Right hindlimb (tissue), 1 donor: ENCODE measurements at places on chromosomes 16 and 17.

DNA sequence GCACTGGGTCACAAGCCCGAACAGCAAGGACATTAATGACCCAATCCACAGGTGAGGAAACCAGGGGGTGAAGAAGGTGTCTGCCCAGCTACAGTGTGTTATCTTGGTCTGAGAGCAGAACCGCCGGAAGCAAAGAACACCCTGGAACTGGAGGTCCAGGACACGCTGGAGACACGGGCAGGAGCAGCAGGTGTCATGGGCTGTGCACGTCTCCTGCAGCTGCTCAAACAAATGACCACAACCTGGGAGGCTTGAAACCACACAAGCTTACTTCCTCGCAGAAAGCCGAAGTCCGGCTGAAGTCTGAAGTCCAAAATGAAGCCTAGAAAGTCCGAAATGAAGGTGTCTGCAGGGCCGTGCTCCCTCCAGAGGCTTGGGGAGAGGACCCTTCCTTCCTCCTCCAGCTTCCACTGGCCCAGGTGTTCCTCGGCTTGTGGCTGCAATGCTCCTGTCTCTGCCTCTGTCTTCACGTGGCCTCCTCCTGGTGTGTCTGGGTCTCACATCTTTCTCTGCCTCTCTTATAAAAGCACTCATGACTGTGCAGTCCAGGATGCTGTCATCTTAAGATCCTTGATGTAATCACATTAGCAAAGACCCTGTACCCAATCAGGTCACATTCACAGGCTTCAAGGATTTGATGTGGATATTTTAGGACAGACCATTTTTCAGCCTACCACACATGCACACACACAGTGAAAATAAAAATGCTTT is 351.2 kb downstream of the C16orf95 start:
- no peak for DNase-seq

DNA sequence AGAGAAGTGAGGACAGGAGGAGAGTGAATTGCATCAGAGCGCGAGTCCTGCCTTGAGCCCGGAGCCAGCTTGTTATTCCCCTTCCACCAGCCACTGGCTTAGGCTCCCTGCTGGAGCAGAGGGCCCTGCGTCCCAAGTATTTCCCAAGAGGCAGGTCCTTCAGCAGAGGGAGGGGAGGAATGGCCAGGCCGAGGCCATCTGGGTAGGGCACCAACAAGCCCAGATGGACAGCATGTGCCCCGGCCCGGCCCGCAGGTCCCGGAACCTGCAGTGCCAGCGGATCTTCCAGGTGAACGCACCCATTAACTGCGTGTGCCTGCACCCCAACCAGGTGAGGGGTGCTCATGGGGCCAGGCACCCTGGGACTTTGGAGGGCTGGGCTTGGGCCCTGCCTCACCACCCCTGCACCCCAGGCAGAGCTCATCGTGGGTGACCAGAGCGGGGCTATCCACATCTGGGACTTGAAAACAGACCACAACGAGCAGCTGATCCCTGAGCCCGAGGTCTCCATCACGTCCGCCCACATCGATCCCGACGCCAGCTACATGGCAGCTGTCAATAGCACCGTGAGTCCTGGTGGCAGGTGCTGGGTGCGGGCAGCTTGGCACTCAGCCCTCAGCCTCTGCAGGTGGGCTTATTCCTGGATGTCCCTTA is 1.7 kb downstream of the MLST8 start:
- no peak for DNase-seq

- no peak for DNase-seq
These were observed 60.1 kb upstream of the DYNLRB2 start for GRCh38 chr16:80480664-80481063.

- no peak for DNase-seq
These were observed 515 bp downstream of the CBFA2T3 start for GRCh38 chr16:88976366-88977017.

- no peak for DNase-seq
These were observed 67.2 kb downstream of the USP22 start for GRCh38 chr17:20975566-20975965.

- no peak for DNase-seq
These were observed 84.2 kb downstream of the SNX29 start for GRCh38 chr16:12060751-12061150.

DNA sequence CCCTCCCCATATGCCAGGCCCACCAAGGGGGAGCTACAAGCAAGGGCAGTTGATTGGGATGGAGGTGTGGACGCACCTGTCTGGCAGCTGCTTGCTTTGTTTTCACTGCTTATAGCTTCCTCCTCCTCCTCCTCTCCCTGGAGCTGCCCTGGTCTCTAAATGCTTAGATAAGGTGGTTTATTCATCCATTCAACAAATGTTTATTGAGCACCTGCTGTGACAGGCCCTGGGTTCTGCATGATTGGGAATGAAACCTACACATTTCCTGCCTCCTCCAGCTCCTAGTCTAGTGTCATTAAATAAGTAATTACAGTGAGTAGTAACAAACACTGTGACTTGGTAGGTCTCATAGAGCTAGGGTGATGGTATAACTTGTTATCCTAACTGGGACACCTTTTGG is 17.4 kb upstream of the MAP3K14 start:
- no peak for DNase-seq

GRCh38 chr17:13952009-13952750 is 117.1 kb upstream of the COX10 start:
- no peak for DNase-seq

- no peak for DNase-seq
These were observed 361.0 kb downstream of the CDH13 start for GRCh38 chr16:82987767-82988166.

- no peak for DNase-seq
These were observed 29.4 kb upstream of the PMFBP1 start for GRCh38 chr16:72201387-72201786.
